ENCODE measurements at places on chromosomes 2 and 18.

GRCh38 chr18:50192995-50193795 is 1.8 kb downstream of the MYO5B start:
- DNase-seq, result no peak

- no peak for DNase-seq
These were observed 162.2 kb downstream of the CCBE1 start for GRCh38 chr18:59535055-59535454.

GRCh38 chr2:96869281-96869821 is 529 bp downstream of the SEMA4C start:
- no peak for DNase-seq

- DNase-seq, result no peak
These were observed 12.7 kb upstream of the CDH19 start for GRCh38 chr18:66616523-66616983.

GRCh38 chr2:190587106-190587505 is 52.6 kb upstream of the NEMP2 start:
- DNase-seq, result no peak

DNA sequence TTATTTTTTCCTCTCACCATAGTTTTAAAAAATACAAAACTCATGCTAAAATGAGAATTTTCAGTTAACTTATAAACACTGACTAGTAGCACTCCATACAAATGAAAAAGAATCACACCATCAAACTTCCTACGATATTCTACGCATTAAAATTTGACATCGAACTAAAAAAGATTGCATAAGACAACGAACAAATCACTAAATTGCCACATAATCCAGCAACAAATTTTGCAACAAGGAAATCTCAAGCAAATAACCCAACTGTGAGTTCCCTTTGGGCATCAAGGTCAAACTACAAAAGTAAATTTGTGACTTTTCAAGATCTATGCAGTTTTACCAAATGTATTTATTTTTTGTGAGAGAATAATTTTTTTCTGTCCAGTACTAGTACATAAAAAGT is 1.5 kb downstream of the MAP3K2 start:
- no peak for DNase-seq

DNA sequence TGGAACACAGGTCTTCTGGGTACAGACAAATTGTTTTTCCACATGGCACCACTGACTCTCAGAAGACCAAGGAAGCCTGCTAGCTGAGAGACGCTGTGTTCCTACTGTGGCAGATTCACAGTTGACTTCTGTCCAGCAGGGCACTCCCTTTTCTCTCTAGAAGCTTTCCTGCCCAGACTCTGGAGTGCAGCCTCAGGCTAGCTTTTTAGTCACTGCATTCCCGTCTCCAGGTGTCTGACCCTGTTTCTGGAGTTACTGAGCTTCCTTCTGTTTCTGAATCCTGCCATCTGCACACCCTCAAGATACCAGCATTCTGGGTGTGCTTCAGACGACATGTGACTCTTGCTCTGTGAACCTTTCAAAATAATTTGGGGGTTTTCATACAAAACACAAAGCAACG is 125.1 kb downstream of the TMEM200C start:
- no peak for DNase-seq

DNA sequence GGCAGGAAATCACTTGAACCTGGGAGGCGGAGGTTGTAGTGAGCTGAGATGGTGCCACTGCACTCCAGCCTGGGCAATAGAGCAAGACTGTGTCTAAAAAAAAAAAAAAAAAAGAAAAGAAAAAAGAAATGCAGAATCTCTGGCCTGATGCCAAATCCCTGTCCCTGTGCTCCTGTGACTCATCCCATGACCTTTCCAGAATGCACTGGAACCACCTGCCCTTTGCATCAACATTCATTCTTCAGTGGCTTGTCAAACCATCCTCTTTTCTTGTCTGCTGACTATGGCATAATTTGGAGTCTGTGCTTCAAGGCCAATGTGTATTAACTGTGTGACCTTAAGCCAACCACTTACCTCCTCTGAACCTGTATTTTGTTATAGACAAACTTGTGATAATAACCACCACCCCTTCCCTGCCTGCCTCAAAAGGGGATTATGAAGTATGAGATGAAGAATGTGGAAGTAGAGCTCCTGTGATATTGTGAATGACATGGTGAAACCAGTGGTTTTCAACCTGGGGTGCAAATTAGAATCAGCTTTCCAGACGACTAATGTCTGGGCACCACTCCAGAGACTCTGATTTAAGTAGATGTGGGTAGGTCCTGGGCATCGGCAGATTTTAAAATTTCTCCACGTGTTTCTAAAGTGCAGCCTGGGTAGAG is 189.3 kb downstream of the CLIP4 start:
- no peak for DNase-seq

- no peak for DNase-seq
These were observed 21.4 kb downstream of the STK17B start for GRCh38 chr2:196149948-196150347.

- DNase-seq, result peak; percentile 49
These were observed 129.2 kb upstream of the KCNH7 start for GRCh38 chr2:162967811-162968210.

DNA sequence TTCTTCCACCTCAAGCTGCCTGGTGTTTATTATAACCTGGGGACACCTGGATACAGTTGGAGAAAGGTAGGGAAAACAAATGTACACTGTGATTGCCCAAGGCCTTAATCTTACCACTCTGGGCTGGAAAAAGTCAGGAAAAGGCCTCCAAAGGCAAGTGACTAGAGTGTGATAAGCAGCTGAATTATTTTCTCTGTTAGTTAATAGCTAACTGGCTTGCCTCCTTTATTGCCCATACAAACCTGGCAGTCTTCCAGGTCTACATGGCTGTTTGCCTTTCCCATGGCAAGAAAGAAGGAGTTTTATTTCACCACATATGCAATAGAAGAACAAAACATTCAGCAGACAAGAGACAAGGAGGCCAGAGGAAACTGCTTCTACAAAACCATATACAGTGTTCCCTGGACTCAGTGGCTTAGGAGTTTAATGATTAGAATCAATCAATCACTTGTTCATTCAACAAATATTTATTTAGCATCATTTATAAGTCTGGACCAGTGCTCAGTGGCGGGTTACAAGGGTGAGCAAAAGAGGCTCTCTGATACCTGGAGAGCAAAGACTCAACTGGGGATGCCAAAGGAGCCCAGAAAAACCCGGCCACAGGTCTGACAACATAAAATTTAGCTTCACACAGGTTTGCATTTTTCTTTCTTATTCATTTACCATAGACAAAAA is 27.5 kb upstream of the SUCLG1 start:
- peak; percentile 13 for DNase-seq

GRCh38 chr18:27825689-27826088 is 351.2 kb downstream of the CDH2 start:
- no peak for DNase-seq

DNA sequence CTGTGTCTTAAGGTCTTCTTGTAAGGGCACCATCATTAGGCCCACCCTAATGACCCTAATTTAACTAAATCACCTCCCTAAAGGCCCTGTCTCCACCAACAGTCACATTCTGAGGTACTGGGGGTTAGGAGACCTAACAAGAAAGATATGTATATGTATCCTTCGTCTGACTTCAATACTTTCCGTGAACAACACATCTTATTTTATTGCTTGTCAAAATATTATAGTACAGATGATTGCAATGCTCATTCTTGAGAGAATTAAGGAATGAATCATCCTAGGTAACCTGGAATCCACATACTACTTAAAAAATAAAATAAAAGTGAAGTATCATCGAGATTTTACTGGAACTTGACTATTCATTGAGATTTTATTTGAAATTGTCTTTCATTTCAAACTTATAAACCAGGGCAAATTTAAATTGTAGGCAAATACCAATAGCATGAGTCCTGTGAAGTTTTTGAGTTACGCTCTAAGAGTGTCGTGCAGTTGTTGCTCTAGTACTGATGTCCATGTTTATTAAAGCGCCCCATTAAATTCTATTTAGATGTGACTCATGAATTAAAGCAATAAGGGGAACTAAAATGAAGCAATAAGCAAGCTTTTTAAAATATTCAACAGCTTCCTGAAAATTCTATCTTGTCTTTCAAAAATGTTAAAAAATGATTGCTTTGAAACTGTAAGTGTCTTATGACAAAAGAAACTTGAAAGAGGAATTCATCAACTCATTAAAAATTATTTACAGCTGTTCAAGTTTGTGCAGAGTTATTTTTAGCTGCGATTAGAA is 40.0 kb downstream of the CCDC102B start:
- no peak for DNase-seq
